Left cardiac atrium (tissue), 4 donors: ENCODE measurements at places on chromosomes 6 and 20.

DNA sequence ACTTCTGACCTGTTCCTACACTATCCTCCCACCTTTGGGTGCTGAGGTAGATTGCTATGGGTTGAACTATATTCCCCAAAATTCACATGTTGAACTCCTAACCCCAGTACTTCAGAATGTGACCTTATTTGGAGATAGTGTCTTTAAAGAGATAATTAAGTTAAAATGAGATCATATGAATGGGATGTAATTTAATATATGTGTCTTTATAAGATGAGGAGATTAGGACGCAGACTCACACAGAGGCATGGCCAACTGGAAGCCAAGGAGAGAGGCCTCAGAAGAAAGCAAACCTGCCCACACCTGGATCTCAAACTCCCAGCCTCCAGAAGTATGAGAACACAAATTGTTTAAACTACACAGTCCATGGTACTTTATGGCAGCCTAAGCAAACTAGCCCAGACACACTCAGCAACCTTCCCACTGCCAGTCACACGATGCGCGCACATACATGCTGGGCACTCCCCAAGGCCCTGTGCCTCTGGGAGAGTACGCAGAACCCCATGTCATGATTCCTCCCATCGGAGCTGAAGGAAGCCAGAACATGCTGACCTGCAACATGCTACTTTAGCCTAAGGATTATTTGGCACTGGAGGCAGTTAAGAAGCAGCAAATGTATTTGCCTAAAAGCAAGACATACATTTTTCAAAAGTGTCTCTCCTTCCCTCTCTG lies 8.9 kb upstream of the SLC22A1 start:
- no peak for DNase-seq

DNA sequence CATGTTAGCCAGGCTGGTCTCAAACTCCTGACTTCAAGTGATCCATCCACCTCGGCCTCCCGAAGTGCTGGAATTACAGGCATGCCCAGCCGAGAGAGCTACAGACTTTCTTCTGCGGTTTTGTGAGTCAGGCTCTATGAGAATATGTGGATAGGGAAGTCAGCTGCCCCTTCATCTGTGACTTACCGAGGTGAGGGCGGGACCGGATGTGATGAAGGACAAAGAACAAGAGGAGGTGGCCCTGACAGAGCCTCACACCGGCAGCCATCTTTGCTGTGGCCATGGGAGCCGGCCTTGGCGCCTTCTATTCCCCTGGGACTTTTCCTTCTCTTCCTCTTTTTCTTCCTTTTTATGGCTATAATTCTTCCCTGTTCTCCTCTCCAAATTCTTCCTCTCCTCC lies 67.0 kb downstream of the IYD start:
- DNase-seq, result no peak

DNA sequence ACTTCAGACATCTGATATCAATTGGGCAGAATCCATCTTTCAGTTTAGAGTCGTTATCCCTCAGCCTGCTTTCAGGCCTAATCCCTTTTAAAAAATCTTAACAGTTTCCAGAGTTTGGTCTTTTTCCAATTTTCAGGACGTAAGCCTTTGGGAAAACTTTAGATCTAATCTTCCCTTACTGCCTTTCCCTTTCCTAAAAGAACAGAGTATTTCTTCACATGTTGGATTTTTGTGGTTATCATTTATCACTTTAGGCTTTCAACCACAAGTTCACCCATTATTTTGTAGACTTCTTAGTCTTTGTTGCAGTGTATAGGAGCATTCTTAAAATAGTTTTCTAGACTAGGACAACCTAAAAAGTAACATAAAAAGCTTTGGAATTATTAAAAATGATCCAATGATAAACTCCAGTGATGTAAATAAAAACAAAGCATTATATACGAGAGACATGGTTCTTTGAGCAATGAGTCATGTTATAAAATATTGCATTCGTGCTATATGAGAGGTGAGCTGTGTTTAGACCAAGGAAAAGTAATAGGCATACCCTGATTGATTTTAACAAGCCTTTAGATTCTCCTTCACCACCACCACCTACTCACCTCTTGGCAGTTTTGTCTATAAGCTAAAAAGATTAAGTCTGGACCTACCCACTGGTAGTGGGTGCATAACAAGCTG lies 90.4 kb upstream of the MCHR2 start:
- DNase-seq, result no peak

- no peak for DNase-seq
Measured at GRCh38 chr6:227074-227782, 65.1 kb upstream of the DUSP22 start.

DNA sequence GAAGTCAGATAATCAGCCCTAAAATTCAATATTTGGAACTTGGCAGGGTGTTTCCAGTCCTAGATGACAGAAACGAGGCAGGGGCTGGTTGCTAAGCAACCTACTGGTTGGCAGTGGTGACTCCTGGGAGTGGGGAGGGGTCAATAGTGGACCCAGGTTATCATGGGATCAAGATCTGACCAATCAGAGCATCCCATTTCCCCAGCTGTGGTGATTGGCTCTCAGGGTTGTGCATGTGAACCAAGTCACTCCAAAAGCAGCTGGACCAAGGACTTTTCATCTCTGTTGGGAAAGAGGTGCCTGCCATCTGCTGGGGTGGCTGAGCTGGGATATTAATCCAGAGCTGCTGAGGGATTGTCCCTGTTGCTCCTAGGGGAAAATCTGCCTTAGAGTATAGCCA lies 253.4 kb downstream of the PREX1 start:
- no peak for DNase-seq

GRCh38 chr20:22567944-22568871 lies 16.2 kb downstream of the FOXA2 start:
- DNase-seq, result no peak

- no peak for DNase-seq
Measured at GRCh38 chr6:129749749-129750120, 39.8 kb upstream of the ARHGAP18 start.

DNA sequence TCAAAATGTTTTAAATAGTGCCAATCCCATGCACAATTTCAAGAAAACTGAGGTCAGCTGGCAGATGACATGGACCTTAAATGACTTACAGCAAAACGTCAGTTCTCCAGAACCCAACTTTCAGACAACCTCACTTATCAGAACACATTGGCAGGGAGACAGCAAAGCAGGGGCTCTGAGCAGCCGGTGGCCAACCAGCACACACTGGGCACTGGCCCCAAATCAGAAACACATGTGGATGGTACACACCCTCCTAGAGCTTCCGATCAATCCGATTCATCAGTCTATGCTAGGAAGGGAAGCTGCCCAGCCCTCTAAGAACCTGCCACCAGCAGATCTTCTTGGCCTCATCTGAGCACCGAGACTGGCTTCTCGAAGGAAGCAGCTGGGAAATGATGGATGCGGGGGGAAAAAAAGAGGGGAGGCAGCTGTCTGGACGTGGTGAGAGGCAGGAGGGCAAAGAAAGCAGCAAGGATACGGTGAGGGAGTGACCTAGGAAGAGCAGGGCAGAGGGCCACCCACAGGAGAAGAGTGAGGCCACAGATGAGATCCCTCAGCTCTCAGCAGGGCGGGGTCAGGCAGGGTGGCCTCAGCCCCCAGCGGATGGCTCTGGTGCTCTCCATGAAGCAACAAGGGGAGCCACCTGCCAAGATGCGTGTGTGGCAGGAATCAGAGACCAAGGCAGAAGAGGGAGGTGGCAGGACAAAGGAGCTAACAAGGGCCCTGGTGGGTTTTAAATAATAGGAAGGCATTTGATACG lies 32.9 kb downstream of the TAF4 start:
- DNase-seq, result no peak

DNA sequence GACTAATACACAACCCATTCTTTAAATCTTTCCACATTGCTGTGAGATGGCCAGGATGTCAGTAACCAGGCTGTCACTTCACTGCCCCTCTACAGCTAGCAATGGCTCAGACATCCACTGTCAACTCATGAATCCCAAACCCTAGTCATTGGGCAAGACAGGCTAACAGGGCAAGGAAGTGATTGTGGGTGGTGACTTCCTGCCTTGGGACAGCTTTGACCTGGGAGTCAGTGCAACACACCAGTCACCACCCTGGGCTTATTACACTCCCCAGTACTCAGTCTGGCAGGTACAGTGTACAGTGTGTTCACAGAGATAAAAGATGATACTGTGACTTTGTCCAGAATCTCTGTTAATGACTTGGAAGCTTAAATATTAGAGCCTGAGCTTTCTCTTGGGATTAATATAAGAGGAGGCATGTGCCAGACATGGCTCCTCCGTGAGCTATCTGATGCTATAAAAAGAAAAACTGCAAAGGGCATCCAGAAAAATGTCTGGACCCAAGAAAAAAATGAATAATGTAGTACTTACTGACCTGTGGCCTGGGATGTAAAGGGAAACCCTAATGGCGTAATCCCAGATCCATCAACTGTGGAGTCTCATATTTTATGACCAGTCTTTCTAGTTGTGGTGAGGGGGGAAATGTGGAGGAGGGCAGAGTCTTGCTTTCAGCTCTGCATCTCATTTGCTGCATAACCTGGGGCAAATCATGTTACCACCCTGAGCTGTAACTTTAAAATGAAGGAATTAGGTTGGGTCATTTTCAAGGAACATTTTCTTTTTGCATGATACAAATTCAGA lies 244.4 kb downstream of the SLC24A3 start:
- DNase-seq, result no peak

DNA sequence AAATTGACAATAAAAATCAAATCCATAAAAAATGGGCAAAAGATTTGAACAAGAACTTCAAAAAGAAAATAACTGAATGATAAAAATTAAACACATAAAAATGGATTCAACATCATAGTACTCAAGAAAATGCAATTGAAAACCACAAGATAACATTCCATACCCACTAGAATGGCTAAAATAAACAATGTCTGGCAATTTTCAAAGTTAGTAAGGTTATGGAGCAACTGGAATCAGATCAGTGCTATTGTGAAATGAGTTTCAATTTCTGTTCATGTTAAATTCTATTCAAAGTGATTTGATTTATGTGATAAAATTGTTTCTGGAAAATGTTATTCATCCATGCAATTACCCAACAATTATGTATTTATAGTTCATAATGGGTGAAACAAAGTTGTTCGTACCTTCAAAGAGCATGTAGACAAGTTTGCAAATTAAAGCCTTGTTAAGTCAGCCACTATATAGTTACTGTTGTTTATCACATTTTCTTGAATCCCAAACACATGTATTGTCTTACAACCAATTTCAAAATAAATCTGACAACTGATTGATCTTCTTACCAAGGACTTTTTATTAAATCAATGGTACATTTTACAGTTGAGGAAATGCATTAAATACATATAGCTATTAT lies 151.5 kb upstream of the CENPW start:
- no peak for DNase-seq

- DNase-seq, result no peak
Measured at GRCh38 chr20:62027116-62027515, 38.6 kb downstream of the TAF4 start.

- DNase-seq, result no peak
Measured at GRCh38 chr6:134267917-134268361, 50.0 kb downstream of the SGK1 start.

GRCh38 chr6:162866656-162867055 lies 138.9 kb downstream of the PACRG start:
- DNase-seq, result no peak

DNA sequence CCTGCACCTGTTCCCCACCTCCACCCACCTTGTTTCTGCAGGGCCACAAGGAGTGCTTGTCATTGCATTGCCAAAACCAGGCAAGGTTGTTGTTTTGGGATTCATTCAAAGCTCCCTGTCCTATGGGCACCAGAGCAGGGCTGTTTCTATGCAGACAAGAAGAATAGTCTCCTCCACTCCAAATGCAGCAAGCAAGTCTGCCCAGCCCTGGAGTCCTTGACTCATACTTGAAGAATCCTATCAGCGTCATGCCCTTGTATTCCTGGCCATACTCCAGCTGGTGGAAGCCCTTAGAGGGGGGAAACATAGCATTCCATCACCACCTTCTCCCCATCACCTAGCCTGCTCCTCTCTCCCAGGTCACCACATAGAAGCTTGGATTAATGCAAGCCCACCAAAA lies 145.3 kb upstream of the ECI2 start:
- no peak for DNase-seq

GRCh38 chr6:25925876-25926275 lies 4.6 kb downstream of the SLC17A2 start:
- DNase-seq, result no peak

GRCh38 chr6:163554663-163555062 lies 140.1 kb downstream of the QKI start:
- peak; percentile 35 for DNase-seq

- no peak for DNase-seq
Measured at GRCh38 chr6:16659466-16660156, 101.6 kb downstream of the ATXN1 start.

DNA sequence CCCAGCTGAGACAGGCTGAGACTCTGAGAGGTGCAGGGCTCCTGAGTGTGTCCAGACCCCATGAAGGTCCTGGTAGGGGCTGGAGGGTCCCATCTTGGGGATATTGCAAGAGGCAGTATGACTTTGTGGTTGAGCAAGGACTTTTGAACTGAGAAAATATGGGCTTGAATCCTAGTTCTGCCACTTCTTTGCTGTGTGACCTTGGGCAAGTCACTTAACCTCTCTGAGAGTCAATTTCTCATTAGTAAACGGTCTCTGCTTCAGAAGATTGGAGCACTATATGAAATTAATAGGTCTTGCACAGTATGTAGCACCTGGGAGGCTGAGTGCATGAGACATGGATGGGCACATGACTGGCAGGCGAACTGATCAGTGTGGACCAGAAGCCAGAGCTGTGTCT lies 42.7 kb downstream of the TFEB start:
- no peak for DNase-seq

- DNase-seq, result no peak
Measured at GRCh38 chr6:135854799-135855198, 3.3 kb downstream of the PDE7B start.

DNA sequence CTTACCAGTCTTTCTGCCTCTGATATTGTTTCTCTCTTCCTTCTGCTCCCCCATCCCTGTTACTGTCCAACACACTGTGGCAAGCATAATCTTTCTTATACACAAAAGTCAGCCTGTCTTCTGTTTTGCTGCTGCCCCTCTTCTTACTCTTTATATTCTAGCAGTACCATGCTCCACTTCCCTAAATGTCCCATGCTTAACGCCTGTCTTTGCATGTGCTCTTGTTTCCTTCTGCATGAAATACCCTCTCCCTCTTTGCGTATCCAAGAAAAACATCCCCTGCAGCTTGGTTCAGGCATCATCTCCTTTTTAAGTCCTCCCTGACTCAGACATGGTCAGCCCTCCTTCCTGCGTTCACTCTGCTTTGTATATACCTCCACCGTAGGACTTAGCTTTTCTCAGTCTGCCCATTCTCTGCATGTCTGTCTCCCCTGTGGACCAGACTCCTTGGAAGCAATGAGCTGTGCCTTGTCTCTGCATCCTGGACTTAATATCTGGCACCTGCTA lies 103.9 kb downstream of the CTNNBL1 start:
- no peak for DNase-seq
